ENCODE measurements at places on chromosomes 2 and 18. TPM values are rescaled to one million over a fixed set of nuclear protein-coding genes. Genes with fewer than 3 reads are reported as not detected.
A peak's percentile ranks its signal among the peaks of the same experiment; 100 is the strongest.

SRD5A2 gene
- total RNA-seq, result not detected

ADAM17 gene
- total RNA-seq, result 59.2 TPM

ACTR2 gene
- 115 TPM for total RNA-seq

APCDD1 gene
- total RNA-seq, result 3.5 TPM

BIRC6 gene
- total RNA-seq, result 211 TPM

WNT10A gene
- not detected for total RNA-seq

UGT1A4 gene
- not detected for total RNA-seq

RESP18 gene
- not detected for total RNA-seq

CD207 gene
- total RNA-seq, result not detected

NETO1 gene
- total RNA-seq, result 0.64 TPM

- no peak for DNase-seq
Measured at GRCh38 chr18:69265656-69266055, 135.0 kb upstream of the DOK6 start.

DNA sequence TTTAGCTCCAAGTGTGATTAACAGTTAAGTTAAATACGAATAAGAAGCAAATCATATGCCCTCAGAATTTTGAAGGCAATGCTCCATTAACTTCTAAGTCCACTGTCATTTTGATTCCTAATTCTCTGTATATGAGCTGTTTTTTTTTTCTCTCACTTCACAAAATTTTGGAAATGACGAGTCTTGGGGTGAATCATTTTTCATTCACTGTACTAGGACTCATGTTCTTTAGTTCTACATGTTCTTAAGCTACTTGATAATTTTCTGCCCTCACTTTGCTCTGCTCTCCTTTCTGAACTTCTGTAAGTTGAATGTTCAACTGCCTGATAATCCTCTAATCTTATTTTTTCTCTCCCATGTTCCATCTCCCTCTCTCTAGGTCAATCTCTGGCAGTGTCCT, 141.0 kb downstream of the THADA start:
- no peak for DNase-seq

DNA sequence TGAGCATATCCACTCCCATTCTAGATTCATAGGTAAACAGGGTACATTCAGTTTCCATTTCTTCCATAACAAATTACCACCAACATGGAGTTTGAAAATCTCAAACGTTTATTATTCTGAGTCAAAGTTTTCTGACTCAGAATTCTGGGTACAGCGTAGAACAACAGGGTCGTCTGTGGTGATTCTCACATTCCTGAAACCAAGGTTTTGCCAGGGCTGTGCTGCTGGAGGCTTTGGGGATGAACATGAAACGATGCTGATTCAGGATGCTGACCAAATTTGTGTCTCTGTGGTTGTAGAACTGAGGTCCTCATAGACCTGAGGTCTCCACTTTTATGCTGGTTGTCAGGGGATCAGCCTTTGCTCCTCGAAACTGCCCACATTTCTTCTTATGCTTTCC, 255.7 kb downstream of the DSEL start:
- DNase-seq, result no peak

GRCh38 chr2:216920937-216921456, 61.1 kb upstream of the TNP1 start:
- no peak for DNase-seq

DNA sequence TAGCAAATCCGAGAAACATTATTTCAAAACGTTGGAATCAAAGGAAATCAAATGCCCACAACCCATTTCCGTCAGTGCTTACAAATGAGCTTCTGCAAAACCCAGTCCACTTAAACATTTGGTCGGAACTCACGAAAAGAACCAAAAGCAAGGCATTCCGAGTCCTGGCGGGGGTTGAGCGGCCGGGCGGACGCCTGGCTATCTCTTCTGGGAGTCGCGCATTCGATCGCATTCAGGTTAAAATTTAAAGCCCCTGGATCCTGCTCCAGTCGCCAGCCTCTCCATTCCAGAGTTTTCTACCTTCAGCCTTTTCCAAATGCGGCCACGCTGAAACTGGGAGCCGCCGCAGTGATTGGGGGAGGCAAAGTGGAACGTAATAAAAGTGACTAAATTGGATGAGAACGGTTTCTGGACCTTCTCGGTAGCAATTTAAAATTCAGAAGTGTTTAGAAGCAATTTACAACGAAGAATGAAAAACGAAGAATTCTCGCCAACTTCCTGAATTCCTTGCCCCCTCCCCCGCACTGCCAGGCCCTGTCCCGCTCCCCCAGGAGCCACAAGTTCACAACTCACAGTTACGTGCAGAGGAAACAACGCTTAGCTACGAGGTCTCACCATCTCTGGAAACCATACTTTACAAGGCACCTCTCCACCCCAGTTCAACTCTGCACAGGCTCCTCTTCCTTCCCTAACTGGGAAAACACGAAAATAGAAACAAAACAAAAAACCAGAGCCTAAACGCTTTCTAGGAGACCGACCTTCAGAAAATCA, 1.7 kb upstream of the GATA6 start:
- no peak for DNase-seq

- no peak for DNase-seq
Measured at GRCh38 chr18:23056315-23056714, 79.0 kb upstream of the CABLES1 start.

DNA sequence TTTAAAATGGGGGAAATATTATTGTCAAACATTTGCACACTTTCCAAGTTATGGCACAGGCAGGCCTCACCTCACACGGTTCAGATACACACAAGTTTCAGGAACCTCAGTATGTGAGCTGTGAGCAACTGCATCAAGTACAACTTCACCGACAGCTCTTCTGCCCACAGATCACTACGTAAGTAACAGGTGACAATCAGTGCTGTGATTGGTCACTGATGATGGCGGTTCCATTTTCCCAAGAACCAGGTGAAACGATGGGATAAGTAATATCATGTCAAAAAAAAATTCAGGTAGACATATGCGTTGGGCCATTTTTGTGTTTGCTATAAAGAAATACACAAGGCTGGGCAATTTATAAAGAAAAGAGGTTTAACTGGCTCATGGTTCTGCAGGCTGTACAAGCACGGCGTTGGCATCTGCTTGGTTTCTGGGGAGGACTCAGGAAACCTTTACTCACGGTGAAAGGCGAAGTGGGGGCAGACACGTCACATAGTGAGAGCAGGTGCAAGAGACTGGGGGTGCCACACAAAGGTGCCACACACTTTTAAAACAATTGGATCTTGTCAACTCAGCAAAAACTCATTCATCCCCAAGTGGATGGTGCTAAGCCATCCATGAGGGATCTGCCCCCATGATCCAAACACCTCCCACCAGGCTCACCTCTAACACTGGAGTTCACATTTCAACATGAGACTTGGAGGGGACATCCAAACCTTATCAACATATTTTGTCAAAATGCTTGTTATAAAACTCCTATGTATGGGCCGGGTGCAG, 57.9 kb downstream of the LPIN2 start:
- no peak for DNase-seq

GRCh38 chr18:70154591-70155194, 50.8 kb downstream of the RTTN start:
- DNase-seq, result peak; percentile 91

GRCh38 chr2:238061315-238062202, 758 bp downstream of the SCLY start:
- peak; percentile 37 for DNase-seq

- peak; percentile 71 for DNase-seq
Measured at GRCh38 chr18:79680100-79680879, 687 bp downstream of the CTDP1 start.

DNA sequence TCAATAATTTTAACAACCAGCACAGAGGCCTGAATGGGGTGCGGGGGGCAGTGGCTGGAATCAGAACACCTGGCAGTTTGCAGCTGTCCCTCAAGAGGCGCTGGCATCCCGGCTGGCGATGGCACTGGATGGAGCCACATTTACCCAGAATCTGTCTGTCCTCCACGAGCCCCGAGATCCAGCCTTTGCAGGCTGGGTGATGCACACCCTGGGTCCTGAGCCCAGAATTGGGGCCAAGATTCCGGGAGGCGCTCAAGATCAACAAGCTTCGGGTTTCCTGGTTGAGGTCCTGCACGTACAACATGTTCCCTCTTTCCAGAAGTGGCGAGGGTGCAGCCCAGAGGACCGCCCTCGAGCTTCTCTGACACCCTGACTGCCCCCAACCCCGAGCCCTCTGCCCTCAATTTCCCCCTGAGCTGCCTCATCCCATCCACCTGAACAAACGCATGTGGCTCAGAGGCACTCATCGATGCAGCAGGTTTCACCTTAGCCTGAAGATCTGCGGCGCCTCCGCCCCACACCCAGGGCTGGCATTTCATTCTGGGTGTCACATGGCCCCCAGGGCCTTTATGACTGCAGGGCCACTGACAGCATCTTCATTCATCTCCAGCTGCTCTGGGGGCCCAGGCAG, 97.5 kb downstream of the TFCP2L1 start:
- no peak for DNase-seq

DNA sequence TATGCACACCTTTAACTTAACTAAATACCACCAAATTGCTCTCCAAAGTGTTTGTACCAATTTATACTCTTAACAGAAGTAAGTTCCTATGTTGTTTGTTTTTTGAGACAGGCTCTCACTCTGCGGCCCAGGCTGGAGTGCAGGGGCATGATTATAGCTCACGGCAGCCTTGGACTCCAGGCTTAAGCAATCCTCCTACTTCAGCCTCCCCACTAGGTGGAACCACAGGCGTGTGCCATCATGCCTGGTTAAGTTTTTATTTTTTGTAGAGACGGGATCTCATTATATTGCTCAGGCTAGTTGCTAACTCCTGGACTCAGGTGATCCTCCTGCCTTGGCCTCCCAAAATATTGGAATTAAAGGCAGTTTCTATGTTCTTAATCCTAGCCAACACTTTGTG, 13.1 kb upstream of the NAB1 start:
- no peak for DNase-seq

DNA sequence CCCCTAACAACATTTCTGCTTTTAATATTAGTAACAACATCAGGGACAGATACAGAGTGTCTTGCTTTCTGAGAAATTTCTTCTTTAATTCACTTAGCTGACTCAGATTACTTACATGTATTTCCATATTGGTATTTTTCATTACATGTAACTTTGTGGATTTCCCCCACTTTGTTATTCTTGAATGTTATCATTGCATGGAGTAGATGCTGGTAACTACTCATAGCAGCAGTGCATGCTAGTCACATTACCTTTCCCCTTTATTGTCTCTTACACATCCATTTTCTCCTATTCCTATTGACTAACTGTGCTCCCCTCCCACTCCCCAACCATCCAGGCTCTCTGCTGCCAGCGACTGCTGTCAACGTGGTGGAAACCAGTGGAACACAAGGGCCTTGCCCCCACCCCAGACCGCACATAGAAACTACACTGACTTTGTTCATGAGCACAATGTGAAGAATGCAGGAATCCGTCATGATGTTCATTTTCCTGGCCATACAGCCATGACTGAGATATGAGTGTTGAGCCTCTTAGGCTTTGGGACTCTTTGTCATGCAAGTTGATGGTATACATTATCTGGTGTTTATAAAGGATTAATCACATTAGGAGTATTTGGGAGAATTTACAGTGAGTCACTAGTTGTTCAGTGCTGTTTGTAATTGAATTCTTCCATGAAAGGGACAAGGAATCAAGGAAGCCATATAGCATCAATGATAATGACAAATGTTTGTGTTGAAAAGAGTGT, 91.0 kb downstream of the EPB41L5 start:
- peak; percentile 42 for DNase-seq

DNA sequence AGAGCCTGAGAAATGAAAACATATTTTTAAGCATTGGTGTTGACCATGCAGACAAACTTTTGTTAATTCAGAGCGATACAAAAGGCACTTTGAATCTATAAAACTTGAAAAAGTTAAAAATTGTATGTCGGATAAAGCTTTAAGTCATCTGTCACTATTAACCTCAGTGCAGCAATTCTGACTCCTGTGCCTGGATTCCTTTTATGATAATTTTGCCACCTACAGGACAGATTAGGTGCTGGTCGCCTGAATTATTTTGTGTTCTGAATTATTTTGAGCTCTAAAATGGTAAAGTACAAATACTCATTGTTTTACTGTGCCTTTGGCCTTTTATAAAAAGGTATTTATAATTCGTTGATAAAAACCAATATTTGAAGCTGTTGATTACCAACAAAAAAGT, 19.4 kb upstream of the RNF138 start:
- DNase-seq, result no peak

DNA sequence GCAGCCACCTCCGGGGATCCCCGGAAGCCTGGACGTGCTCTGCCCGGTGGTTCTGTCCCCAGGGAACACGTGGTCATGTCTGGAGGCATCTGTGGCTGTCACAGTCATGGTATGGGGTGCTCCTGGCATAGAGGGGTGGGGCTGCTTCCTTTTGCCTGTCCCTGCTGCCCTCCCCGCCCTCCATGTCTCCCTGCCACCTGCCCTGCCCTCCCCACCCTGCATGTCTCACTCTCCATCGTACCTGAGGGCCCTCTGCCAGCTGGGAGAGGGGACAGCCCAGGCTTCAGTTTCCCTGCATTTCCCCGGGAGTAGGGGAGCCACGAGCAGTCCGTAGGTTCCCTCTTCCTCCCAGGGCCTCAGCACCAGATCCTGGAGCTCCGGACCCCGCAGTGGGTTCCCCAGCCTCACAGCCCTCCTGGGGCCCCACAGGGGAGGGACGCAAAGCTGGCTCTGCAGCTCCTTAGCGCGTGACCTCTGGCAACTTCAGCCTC, 90.0 kb upstream of the CTDP1 start:
- DNase-seq, result no peak

DNA sequence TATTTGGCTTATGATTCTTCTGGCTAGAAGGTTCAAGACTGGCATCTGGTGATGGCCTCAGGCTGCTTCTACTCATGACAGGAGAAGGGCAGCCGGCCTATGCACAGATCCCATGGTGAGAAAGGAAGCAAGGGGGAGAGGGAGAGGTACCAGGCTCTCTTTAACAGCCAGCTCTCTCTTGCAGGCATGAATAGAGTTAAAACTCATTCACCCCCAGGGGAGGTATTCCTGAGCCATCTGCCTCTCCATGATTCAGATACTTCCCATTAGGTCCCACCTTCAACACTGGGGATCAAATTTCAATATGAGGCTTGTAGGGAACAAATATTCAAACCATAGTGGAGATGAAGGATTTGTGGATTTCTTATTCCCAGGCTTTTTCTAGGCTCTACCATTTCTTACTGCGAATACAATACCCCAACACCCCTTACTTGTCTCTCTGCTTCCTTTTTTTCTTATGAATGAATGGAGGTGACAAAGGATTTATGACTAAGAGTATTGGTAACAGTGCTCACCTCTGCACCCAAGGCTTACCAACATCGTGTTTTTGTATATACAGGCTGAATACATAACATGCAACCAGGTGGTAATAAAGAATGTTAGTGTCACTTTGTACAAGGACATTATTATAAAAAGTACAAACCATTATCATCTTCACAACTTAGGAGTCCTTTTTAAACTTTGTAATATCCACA, 454.6 kb upstream of the TRIB2 start:
- DNase-seq, result no peak

DNA sequence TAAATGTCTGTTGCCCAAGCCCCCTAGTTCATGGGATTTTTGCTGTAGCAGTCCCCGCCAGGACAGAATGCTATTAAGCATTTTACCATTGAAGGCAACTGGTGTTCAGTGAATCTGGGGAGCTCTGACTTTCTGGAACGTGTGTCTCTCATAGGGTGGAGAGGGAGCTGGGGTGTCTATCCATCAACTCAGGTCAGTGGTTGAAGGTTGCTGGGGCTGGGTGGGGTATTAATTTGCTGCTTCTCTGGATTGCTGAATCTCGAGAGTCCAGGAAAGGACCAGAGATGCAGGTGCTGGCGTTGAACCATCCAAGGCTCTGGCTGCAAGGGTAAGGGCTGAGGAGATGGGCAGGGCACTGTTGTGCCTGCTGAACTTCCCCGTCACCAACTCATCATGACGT, 66.8 kb upstream of the NCK2 start:
- DNase-seq, result no peak
